Suprapubic skin (tissue), 4 donors: ENCODE measurements at places on chromosomes 11 and 22. TPM values are rescaled to one million over a fixed set of nuclear protein-coding genes. Genes with fewer than 3 reads are reported as not detected.

DNA sequence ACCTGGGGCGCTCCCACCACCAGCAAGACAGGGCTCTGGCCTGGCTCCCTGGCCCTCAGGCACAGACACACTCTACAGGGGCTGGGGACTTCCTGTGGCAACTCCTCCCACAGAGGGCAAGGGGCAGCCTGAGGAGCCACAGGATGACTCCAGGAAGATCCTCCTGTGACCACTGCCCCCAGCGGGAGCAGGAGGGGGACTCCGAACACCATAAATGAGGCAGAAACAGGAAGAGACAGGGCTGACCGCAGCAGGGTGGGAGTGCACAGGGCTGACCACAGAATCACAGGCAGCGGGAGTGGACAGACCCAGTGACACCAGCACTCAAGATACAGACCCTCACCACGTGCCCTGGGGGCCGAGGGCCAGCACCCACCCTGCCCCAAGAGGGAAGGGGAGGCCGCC, 10.8 kb downstream of the ARAP1 start:
- no peak for DNase-seq

DNA sequence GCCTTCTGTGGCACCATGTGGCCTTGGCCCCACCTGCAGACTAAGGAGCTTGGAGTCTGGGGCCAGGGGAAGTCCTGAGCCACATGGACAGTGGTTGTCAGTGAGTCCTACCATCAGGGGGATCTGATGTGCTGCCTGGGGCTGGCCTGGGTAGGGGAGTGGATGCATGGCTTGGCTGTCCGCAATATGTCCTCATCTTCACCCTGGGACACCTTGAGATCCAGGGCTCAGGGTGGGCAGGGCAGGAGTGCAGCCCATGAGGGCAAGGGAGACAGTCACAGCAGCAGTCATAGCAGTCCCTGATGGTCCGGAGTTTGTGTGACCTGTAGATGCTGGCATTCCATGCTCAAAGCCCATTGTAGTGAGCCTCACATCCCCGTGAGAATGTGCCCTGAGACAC, 256.8 kb upstream of the B3GAT1 start:
- no peak for DNase-seq

DNA sequence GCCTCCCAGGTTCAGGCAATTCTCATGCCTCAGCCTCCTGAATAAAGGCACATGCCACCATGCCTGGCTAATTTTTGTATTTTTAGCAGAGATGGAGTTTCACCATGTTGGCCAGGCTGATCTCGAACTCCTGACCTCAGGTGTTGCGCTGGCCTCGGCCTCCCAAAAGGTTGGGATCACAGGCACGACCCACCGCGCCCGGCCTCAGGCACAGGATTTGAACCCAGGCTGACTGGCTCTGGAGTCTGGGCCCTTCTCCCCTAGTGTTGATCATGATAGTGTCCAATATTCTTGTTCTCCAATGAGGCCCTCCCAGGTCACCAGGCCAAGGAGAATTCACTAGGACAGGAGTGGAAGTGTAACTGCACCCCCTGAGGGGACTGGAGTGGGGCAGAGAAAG, 401.9 kb downstream of the LARGE1 start:
- DNase-seq, result no peak

DNA sequence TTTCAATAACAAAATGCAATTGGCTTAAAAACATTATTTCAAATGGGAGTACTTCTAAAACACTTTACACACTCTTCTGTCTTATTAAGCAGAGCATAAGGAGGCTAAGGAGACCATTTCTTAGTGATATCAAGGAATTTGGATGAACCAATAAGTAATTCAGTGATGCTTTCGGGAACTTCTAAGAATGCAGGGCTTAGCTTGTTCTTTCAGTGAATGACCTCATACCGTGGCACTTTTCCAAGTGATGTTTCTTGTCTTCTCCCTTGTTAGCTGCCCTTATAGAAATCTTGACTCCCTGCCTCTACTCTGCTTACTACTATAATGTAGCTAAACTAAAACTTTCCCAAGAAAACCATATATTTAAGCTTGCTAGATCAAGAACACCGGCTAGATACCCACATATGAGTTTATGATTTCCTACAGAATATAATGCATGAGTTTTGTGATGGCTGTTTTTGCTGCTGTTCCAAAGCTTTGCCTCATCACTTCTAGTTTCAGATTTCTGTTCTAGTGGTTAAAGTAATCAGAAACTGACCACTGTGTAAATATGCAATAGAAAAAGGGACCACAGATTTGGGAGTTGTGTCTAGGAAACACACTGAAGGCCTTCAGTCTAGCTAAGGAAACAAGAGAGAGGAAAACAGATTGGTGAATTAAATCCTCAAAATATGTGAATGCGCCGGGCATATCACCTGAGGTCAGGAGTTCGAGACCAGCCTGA, 37.5 kb upstream of the STK33 start:
- DNase-seq, result no peak

GRCh38 chr11:122440811-122441665, 214.5 kb upstream of the UBASH3B start:
- peak; percentile 85 for DNase-seq

- no peak for DNase-seq
These were observed 17.3 kb upstream of the OSBPL5 start for GRCh38 chr11:3182462-3182852.

The KIF18A gene
- total RNA-seq, result 2.9 TPM
